Smooth muscle cell of trachea (primary cell): ENCODE measurements at places on chromosomes 7 and 10. TPM values are rescaled to one million over a fixed set of nuclear protein-coding genes. Genes with fewer than 3 reads are reported as not detected.

Gene HOXA7
- total RNA-seq: not detected in 2 replicates

Gene CDH23
- total RNA-seq: 0.17 and 0.29 TPM in 2 replicates

Gene PTF1A
- total RNA-seq: not detected in 2 replicates

Gene MYPN
- 0.15 and 0.33 TPM in 2 replicates for total RNA-seq

Gene GRID1
- total RNA-seq: under 0.01 TPM in 1 of 2 replicates, not detected in the other

Gene ELFN1
- total RNA-seq: 1.7 and 7.6 TPM in 2 replicates
